ENCODE measurements at places on chromosomes 5 and 9.

- no peak for DNase-seq
These were observed 311.3 kb upstream of the GRIN3A start for GRCh38 chr9:102049586-102050246.

- no peak for DNase-seq
These were observed 568.8 kb upstream of the SEMA6A start for GRCh38 chr5:117143406-117143805.

DNA sequence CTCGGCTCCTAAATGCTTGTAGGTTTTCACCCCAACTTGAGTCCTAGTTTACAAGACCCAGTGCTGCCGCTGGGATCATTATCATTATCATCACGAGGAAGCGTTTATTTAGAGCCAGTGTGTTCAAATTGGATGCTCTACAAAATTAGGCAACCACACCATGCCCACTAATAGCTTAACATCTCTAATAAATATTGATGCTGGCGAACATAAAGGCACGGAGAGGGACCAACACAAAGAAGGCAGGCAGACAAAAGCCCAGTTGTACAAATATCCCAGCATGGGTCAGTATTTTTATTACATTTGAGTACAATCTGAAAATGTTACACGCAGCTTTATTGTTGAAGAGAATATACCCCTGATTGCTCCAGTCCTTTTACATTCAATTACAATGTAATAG is 4.7 kb downstream of the CFAP77 start:
- no peak for DNase-seq

GRCh38 chr5:143226361-143226760 is 177.1 kb downstream of the NR3C1 start:
- no peak for DNase-seq

DNA sequence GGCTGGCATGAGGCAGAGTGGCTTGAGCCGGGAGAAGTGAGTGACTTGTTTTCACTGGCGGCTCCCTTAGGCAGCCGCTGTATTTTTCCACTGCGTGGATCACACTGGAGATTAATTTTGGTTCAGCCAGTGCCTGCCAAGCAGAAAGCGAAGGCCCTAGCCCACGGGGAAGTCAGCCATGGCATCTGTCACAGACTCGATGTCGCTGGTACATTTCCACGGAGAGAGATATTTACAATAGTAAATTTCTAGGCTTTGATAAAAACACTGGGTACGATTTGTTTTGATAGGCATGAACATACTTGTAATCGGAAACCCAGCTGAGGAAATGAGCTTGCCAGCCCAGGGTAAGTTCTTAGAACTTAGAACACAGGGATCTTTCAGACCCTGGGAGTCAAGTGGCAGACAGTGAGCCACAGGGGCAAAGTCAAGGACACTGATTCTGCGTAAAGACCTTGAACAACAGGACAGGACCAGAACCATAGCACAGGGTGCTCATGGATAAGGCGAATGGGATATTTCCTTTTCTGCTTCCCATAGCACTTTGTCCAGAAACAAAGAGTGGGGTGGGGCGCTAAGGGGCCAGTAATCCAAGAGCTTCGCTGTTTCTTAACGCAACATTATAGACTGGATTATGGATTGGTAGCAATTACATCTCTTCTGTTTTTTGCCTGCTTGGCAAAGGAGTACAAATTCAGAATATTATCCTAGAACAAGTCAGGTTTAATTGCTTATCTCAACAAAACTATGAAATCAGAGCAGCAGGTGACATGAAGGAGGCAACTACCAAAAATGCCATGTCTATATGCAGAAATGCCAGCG is 4.5 kb downstream of the DUSP1 start:
- no peak for DNase-seq

DNA sequence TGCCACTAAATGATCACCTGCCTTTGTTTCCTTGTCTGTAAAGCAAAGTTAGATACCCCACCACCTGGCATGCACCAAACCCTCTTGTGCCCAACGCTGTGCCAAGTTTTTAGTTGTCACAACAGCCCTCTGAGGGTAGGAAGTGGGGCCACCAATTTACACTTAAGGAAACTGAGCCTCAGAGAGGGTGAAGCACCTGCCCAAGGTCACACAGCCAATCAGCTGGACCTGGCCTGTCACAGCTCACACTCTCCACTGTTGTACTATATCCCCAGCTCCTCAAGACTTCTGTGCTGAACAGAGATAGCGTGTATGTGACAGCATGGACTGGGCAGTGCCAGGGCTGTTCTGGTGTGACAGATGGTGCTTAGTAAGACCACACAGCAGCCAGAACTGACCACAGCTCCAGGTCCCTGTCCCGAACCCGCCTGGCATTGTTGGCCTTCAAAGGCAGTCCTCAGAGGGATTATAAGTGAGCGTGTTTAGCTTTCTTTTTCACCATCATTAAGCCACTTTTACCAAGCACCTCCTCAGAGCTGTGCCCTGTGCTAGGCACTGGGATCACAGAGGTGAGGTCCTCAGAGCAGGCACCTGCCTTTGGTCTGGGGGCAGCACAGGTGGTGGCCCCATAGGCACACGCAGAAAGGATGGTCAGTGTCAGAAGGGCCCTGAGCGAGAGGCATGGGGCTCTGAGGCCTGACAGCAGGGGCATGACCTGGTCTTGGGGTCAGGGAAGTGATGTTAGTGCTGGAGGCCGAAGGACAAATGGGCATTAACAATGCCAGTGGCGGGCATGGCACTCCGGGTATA is 71.1 kb downstream of the COL27A1 start:
- no peak for DNase-seq

- DNase-seq: no peak
These were observed 79.3 kb upstream of the FBXW11 start for GRCh38 chr5:172085738-172086137.

DNA sequence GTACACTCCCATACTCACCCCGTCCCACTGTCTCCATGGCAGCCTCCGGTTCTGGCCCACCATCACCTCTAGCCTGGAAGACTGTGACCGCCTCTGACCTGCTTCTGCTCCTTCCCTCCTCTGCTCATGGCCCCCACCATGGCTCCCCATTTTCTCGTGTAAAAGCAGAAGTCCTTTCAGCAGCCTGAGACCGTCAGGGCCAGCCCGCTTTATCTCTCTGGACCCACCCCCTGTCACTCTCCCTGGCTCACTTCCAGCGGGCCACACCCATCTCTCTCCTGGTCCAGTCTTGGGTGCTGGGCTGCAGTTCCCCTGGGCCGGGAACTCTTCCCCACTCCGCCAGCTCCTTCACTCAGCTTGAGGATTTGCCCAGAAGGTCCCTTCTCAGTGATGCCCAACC is 96.0 kb upstream of the RUFY1 start:
- DNase-seq: no peak

- no peak for DNase-seq
These were observed 198.3 kb downstream of the PLK2 start for GRCh38 chr5:58261605-58262004.

DNA sequence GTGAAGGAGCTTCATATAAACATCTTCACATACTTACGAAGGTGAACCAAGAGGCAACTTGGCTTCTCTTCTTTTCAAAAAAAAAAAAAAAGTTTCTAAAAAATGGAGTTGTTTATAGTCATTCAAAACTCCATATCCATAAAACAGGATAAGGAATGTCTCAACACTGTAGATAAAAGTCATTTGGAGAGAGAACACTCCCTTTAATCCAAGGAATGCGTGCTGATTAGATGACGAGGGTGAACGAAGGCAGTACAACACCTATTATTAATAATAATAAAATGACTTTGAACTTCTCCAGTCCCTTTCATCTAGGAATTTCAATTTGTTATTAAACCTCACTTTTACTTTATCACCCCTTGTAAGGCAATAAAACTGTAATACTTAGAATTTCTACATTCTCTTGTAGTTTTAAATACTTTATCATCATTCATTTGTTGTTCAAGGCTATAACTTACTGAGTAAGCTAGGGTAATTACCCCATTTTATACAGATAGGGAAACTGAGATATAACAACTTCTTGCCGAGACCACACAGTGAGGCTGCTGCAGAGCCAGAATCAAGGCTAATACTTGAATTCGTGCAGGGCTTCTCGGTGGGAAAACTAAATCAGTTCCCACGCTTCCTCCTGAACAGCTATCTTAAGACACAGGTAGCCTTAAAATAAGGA is 377.1 kb downstream of the EFNA5 start:
- no peak for DNase-seq

GRCh38 chr5:52598968-52599367 is 188.7 kb upstream of the ITGA1 start:
- DNase-seq: no peak

GRCh38 chr5:93894601-93895354 is 153.4 kb upstream of the POU5F2 start:
- no peak for DNase-seq

- no peak for DNase-seq
These were observed 41.6 kb downstream of the TRIO start for GRCh38 chr5:14184725-14185124.

DNA sequence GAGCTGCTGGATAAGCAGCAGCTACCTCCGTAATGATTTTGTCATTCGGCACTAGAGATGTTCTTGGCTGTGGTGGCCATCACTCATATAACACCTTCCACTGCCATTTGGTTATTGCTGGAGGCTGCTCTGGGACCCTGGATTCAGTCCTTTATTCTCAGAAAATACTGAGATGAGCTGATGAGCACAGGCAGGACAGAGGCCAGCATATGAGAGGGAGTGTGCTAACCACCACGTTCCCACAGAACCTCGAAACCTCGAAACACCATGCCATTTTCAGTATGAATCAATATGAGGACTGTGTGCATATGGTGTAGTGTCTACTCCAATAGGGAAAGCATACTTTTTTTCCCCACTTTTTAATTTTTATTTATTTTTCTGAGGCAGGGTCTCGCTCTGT is 56.6 kb downstream of the ADAM19 start:
- no peak for DNase-seq

DNA sequence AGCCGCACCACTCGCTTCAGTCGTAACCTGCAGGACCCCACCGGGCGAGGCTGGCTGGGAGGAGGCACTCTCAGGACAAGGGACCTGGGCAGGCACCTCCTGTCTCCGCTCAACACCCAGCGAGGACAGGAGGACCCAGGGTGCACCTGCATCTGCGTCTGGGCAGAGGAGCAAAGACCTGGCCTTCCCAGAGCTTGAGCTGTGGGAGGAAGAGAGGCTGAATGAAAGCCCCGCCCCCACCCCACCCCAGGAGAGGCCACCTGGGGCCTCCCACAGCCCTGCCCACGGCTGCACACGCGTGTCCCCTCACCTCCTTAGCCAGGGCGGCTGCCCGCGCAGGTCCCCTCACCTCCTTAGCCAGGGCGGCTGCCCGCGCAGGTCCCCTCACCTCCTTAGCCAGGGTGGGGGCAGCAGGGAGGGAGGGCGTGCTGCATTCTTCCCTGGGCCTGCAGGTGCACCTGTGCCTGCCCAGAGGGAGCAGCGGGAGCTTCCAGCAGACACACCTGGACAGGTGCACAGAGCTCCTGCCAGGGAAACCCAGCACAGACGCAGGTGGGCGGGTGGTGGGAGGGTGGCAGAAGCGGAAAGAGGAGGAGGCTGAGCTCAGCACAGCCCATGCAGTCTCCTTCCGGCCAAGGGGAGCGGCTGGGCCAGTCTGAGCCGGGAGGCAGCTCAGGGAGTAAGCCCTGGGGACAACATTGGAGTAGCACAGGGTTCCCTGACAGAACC is 18.5 kb upstream of the SLC12A7 start:
- DNase-seq: no peak

DNA sequence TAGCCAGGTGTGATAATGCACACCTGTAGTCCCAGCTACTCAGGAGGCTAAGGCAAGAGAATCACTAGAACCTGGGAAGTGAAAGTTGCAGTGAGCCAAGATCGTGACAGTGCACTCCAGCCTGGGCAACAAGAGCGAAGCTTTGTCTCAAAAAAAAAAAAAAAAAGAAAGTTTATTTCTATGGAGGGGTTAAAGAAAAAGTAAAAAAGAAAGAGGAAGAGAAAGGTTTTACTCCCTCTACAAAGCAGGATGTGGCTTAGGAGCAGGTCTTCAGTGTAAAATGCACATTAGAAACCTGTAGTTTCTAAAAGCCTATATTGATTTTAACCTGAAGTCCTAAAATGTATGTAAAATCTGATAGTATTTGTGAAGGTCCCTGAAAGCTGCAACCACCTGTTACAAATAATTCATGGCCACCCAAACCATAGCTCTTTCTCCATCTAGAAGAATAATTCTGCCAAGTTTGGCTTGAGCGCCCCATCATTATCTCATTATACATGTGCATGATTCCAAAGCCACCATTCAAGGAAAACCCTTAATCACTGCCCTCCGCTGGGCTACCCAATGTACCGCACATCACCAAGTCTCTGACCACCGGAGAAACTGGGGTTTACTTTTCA is 3.4 kb downstream of the FNBP1 start:
- DNase-seq: no peak

- DNase-seq: peak; percentile 25
These were observed 176.6 kb upstream of the C9orf72 start for GRCh38 chr9:27749838-27750237.

- DNase-seq: no peak
These were observed 1.2 kb downstream of the ANKRD33B start for GRCh38 chr5:10564838-10565784.

DNA sequence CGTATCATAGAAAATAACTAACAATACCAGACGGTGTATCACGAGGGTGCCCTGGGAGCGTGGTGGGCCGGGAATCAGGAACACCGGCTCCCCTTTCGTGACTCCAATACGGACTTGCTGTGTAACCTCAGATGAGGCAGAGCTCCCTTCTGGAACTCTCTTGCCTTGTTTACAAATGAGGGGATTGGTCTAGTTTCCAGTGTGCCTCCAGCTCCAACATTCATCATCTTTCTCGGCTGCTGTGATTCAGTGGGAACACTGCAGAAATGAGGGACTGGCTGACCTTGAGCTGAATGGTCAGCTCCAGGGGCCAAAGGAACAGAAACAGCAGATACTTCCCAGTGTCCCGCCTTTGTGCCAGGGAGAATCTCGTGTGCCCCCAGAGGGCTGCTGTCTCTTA is 22.6 kb upstream of the TGFBI start:
- no peak for DNase-seq

- no peak for DNase-seq
These were observed 355.4 kb upstream of the PDE4D start for GRCh38 chr5:60248901-60249300.

- DNase-seq: no peak
These were observed 38.7 kb downstream of the CDC42SE2 start for GRCh38 chr5:131302506-131302905.

GRCh38 chr9:17116400-17116837 is 18.4 kb upstream of the CNTLN start:
- DNase-seq: peak; percentile 22

- DNase-seq: no peak
These were observed 130.4 kb upstream of the BASP1 start for GRCh38 chr5:17087035-17087434.

GRCh38 chr5:54793468-54794134 is 191.8 kb downstream of the ESM1 start:
- no peak for DNase-seq

DNA sequence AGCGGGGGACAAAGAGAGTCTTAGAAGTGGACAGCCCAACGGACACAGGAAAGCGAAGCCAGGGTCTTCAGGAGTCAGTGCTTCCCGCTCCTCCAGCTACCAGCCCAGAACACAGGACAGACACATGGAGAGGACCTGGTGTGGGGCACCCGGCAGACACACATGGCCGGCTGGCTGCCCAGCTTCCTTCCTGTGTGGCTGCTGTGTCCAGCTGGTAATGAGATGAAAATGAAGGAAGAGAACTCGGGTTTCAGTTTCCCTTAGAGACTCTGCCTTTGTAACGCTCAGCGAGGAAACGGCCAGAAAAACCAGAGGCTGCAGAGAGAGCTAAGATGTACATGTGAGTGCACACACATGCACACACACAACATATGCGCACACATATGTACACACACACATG is 87.5 kb downstream of the SECISBP2 start:
- DNase-seq: no peak

Data from NCI-H1694 (cell line).